Forelimb muscle (tissue), 1 donor: ENCODE measurements at places on chromosomes 1 and 21.

DNA sequence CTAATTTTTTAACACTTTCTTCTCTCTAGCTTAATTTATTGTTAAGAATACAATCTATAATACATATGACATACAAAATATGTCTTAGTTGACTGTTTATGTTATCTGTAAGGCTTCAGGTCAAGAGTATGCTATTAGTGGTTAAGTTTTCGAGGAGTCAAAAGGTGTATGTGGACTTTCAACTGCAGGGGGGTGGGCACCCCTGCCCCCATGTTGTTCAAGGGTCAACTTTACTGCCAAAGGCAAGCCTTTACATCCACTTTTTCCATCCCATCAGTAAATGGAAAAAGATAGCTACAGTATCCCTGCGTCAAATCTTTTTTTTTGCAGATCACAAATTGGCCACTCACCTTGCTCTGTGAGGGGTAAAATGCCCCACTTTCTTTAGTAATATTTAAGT lies 6.3 kb downstream of the METTL18 start:
- no peak for DNase-seq

DNA sequence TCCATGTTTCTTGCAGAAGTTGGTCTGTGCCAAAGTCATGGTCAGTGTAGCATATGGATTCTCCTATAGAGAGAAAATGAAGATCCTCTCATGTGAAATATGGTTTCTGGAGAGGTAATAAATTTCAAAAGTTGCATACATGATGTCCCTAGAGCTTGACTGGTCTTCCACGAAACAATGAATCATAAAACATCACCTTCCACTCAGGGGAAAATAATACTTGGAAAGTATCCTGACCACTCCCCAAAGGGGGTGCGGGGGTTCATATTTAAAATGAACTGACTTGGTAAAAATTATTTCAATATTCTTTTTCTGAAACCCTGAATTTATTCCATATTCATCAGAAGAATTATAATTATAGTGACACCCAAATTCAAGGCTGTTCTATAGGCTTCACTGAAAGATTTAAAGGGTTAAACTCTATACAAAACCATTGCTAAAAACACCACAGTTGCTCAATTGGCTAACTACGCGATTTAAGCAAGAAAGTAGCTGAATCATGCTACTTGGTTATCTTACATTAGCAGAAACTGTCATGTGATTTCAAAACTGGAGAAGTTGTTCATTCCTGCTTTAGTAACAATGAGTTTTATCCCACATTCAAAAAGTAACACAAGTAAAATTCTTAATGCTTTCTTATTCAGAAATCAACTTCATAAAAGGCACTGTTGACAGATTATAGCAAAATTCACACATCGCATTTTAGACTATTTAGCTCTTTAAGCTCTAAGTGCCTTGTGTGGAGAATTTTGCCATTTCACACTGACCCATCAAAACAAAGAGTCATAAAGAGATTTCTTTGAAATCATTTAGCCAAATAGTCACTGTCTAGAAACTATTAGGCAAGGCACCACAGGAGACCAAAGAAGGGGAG lies 5.3 kb downstream of the CREG1 start:
- DNase-seq, result no peak

DNA sequence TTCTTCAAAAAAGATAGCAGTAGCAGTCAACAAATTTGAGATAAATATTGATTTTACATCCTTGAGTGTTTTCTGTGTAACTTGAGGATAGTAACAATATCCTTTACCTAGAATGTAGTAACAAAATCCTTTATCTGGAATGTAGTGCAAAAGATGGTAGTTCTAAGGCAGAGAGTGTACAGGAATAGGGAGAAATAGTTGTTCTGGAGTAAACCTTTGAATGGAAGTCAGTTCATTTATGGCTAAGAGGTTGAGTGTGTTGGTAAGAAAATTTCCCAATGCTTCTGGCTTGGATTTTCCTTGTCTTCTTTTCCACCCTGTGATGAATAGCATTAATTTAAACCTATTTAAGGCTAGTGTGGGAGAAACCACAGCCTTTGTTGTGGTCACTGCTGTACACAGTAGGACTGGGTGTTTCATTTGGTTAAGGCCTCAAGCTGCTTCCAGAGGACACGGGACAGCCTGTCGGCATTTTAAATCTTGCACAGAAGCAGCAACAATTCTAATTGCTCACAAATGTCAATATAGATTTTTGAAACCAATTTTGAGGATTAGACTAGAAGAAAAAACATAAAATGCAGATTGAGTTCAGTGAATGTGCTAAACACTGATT lies 11.3 kb downstream of the NFIA start:
- DNase-seq, result no peak

GRCh38 chr1:54402896-54403295 lies 3.3 kb downstream of the SSBP3 start:
- DNase-seq, result no peak

GRCh38 chr1:5492846-5493245 lies 499.4 kb downstream of the NPHP4 start:
- no peak for DNase-seq

- DNase-seq, result no peak
Measured at GRCh38 chr1:102799496-102799895, 308.8 kb downstream of the COL11A1 start.
